ENCODE measurements at places on chromosomes 6 and 20.

GRCh38 chr6:170019818-170020583 lies 268.6 kb downstream of the ERMARD start:
- no peak for DNase-seq

- no peak for DNase-seq
These were observed 93.3 kb upstream of the SULF2 start for GRCh38 chr20:47878601-47879027.

- no peak for DNase-seq
These were observed 35.6 kb downstream of the CNKSR3 start for GRCh38 chr6:154474648-154475428.

DNA sequence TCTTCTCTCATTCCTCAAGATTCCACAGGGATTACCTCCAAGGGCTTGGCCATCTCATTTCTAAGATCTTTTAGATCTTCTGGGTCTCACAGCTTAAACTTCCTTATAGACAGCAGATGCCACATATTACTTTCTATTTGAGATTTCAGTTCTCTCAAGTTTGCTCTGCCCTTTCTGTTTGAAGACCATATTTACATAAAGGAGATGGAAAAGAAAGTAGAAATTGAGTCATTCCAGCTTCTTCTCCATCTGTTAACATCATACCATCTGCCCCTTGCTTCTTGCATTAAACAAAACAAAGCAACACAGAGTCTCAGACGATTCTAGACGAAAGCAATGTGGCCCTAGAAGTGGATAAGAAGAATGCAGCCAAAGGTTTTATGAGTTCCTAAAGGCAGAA lies 203.4 kb downstream of the TTLL2 start:
- DNase-seq: no peak

DNA sequence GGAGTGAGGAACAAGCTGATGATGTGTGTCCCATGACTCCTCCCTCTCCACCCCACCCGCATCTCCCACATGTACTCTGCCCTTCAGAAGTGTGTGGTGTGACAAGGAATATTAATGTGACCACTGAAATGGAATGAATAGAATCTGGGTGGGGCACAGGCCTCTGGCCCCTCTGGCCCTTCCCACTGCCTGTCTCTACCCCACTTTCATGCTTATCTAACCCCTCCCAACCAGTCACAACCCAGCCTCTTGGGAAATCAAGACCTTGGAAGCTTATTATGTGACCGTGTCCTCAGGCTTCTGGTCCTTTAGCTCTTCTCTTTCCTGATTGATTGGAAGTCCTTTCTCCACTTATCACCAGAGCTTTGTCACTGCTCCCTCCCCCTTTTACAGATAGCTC lies 312.2 kb upstream of the SOX4 start:
- DNase-seq: no peak

DNA sequence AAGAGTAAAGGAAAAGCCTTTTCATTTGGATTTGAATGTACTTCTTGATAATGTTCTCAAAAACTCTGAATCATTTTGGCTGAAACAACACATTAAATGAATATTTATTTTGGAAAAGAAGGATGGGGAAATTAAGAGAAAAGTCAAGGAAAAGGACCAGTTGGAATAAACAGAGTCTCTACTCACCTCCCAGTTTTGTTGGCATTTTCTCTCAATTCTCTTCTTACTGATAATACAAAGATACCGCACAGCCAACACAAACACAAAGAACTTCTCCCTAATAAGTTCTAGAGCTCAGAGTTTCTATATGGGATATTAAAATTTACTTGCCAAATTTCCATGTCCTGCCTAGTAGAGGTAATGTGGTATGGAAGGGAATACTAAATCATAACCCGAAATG lies 13.1 kb downstream of the EPM2A start:
- DNase-seq: no peak

DNA sequence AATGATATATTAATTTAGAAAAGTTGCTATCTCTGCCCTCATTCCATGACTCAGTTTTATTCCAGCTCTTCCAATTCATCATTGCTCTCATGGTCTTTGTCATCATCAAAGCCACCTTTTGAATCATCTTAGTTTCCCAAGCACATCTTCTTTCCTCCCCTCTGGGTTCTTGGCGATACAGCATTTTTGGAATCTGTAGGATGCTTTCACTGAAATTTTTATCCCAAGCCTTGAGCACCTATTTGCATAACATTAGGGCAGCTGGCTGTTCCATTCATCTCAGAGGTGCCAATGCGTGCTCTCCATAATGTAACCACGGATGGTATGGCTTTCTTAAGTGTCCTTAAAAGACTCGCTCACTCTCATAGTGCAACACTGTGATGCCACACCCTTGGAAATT lies 100.4 kb downstream of the SNX5 start:
- no peak for DNase-seq

GRCh38 chr20:1336699-1337367 lies 7.9 kb upstream of the SDCBP2 start:
- DNase-seq: no peak

GRCh38 chr6:139738801-139739455 lies 364.5 kb upstream of the CITED2 start:
- no peak for DNase-seq

- peak; percentile 55 for DNase-seq
These were observed 44.7 kb downstream of the EYA2 start for GRCh38 chr20:46939031-46939965.

DNA sequence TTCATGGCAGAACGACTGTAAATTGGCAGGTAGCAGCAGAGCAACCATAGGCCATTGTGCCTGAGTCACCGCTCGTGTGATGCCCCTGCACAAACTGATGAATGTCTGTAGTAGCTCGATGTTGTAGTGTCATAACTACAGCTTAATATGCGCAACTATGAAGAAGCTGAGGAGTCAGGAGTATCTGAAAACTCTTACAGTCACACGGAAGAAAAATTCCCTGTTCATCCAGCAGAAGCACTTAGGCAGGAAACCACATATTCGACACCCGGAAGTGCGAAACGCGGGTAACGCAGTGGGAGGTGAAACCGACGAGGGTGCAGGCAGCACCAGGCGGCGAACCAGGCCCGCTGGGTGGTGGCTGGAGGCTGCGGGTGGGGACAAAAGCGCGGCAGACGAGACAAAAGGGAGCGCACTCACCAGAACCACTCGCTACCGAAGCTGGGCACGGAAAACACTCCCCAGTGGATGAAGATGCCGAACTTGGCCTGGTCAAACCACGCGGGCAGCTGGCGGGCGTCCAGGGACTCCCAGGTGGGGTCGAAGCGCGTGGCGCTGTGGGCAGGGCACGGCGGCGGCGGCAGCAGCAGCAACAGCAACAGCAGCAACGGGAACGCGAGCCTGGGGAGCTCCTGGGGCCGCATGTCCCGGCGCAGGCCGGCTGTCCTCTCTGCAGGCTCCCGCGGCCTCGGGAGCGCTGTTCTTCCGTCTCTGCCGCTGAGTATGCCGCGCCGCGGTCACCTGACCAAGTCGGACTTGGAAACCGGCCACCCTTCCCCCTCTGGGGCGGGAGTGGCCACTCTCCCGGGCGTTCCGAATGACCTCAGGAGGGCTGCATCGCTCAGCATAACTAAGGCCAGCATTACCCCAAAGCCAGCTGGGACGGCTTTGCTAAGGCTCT lies at the start of gene FUCA2:
FUCA2 (minus strand) TSS at position 730 of the 901 bp plus-strand sequence; CDS start at position 644, 86 bp downstream.
- peak; percentile 40 for DNase-seq

- DNase-seq: no peak
These were observed 34.0 kb downstream of the NUDT3 start for GRCh38 chr6:34358389-34358905.

DNA sequence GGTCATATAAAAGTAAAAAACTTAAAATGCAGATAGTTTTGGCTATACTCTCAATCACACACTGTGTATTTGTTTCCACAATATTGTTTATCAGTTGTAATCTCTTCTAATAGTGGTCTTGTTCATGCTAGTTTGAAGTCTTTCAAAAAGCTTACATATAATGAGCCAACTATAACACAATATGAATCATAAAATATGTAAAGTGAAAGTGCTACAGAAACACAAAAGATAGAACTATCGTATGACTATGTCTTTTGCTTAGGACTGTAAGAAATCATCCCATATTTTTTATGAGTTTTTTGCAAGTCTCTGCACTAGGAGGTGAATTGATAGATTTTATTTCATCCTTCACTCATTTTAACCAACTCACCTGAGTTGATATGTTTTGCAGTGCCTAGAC lies 136.0 kb downstream of the MMUT start:
- no peak for DNase-seq

DNA sequence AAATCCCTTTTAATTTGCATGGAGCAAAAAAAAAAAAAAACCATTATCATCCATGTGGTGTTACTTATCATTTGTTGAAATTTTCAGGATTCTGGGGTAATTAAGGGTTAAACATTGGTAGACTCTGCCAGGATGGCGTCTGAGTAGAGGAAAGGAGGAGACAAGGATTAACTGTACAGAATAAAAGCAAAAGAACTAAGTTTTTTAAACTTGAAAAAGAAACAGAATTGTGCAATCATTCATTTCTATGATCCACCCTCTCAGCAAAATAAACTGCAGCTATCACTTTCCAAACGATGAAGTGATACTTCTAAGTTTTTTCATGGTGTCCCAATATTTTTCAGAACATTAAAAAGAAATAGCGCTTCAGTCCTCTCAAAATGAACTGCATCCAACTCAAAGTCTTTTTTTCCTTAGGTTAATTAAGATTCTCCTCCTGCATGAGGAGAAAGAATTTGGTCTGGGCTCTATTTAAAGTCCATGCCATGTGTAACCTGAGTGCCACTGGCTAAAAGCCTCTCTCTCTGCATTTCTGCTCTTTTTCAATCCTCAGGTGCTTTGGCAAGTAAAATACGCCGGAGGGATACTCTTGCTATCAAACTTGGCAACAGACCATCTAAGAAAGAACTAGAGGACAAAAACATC lies 69.5 kb upstream of the LTV1 start:
- DNase-seq: no peak

DNA sequence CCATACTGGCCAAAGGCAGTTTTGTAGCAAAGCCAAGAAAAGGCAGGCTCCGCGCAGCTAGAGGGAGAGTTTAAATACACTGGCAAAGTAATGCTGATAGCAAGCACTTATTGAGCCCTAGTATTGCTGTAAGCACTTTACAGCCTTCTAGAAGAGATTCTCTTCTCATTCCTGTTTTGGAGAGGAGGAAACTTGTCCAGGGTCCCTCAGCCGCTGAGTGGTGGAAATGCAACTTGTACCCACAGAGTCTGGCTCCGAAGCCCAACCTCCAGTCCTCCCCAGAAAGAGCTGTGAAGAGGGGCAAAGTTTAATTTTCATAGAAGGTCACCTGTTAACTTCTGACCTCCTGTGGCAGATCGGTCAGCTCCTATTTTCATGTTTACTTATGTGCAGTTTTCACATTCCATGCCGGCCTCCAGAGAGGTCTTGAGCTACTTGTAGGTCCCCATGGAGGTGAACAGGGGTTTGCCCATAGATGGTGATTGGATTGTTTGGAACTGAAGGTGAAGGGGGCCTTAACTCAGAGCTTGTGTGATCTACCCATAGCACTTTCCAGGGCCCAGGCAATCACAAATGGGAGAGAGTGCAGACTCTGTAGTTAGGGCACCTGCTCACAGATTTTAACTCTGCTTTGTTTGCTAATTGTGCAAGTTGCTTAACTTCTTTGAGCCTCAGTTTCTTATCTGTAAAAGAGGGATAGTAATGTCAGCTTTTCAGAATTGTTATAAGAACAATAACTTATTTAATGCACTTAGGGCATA lies 70.7 kb downstream of the LYRM2 start:
- DNase-seq: no peak

DNA sequence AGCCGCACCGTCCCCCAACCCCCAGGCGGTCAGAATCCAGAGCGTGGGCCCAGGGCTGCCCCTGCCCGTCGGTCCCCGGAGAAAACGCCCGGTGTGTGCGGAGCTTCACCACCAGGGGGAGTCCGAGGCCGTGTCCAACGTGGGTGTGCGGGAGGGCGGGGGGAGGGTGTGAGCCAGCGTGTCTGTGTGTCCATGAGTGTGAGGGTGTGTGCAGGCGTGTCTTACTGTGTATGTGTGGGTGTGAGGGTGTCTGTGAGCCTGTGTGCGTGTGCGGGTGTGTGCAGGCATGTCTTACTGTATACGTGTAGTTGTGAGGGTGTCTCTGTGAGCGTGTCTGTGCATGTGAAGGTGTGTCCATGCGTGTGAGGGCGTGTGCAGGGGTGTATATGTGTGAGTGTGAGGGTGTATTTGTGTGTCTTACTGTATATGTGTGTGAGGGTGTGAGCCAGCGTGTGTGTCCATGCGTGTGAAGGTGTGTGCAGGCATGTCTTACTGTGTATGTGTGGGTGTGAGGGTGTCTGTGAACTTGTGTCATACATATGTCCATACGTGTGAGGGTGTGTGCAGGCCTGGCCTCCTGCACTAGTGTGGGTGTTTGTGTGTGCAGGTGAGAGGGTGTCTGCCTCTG lies 24.6 kb upstream of the GATA5 start:
- DNase-seq: peak; percentile 76

DNA sequence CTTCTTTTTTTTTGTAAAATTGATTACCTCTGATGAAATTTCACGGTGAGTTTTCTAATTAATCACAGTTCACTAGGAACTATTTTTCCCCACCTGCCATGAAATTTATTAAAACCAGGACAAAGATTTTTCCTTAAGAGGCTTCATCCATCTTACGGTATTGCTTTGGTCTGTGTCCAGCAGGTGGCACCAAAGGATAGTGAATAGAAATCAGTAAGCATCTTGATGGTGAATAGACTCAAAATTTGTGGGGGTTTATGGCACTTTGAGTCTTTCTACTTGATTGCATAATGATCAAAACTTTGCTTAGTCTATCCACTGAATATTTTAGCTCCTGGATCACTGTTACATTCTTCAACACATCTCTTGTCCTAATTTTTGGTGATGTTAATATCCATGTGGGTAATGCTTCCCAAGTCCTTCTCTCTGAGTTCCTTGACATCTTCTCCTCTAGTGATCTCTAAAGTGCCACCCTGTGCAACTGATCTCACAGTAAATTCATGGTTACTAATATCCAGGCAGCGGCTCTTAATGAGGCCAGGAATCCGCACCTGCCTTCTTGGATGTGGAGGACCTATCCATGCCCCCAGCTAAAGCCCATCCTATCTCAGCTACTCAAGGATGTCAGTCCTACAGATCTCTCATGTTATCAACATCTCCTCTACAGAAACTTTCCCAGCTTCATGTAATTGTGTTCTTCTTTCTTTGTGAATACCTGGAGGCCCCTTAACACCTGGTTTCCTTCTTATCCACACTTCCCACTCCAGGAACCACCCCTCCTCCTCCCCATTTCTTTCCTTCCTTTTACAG lies 54.5 kb downstream of the STMND1 start:
- peak; percentile 65 for DNase-seq

DNA sequence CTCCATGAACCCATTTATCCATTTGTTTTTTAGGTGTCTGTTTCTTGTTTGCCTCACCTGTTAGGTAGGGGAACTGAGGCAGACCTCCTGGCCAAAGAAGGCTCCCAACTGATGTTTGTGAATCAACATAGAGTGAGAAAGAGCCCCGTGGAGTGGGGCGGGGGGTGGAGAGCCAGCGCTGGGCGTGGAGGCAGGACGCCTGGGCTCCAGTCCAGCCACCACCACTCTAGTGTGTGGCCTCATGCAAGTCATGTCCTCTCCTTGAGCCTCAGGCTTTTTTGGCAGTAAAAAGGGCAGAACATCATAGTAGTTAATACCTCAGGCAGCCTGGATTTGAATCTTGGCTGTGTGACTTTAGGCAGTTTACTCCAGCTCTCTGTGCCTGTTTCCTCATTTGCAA lies 42.2 kb upstream of the SCRT2 start:
- DNase-seq: no peak

GRCh38 chr20:47241345-47241781 lies 115.1 kb downstream of the ZMYND8 start:
- DNase-seq: no peak

GRCh38 chr6:72316675-72317380 lies 305.0 kb upstream of the KCNQ5 start:
- DNase-seq: no peak

Data from COLO829 (cell line).